C1 segment of cervical spinal cord (tissue), 14 donors: ENCODE measurements at places on chromosomes 16 and 17.

GRCh38 chr16:74865922-74866598, 91.4 kb upstream of the FA2H start:
- DNase-seq, result no peak

DNA sequence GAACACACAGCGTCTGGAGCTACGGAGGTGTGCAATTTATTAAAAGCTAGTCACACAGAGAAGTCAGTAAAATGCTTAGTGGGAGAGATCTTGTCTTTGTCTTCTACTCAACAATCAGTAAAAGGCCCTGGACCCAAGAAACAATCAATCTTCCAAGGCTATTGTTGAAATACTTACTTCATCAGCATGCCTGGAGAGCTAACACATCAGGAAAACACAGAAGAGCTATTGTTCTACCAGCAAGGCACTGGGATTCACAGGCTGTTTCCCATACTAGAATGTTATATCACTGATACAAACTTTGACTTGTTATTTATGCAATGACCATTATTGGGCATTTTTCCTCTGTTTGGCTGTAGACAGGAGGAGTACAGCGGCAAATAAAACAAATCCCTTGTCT, 247.8 kb upstream of the ERCC4 start:
- no peak for DNase-seq

- no peak for DNase-seq
Observed at GRCh38 chr17:52170963-52171572, 12.6 kb upstream of the CA10 start.

- no peak for DNase-seq
Observed at GRCh38 chr16:67924140-67924906, 7.3 kb downstream of the CTRL start.

GRCh38 chr16:8998108-8998507, 34.4 kb upstream of the USP7 start:
- no peak for DNase-seq

DNA sequence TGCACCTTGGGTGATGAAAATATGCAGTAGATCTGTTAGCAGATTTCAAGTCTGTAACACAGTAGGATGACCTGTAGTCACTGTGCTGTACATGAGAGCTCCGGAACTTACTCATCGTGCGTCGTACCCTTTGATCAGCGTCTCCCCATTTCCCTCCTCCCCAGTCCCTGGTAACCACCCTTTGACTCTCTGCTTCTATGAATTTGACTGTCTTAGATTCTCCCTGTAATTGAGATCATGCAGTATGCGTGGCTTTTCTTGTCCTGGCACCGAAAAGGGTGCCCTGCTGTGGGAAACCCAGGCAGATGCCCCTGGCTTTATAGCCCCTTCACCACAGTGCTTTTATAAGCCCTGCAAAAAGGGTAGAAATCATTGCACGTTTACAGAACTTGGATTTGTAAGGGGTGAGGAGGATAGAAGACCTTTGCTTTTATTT, 20.5 kb downstream of the CLEC16A start:
- no peak for DNase-seq
